C1 segment of cervical spinal cord (tissue), 14 donors: ENCODE measurements at places on chromosomes 1 and 21.

DNA sequence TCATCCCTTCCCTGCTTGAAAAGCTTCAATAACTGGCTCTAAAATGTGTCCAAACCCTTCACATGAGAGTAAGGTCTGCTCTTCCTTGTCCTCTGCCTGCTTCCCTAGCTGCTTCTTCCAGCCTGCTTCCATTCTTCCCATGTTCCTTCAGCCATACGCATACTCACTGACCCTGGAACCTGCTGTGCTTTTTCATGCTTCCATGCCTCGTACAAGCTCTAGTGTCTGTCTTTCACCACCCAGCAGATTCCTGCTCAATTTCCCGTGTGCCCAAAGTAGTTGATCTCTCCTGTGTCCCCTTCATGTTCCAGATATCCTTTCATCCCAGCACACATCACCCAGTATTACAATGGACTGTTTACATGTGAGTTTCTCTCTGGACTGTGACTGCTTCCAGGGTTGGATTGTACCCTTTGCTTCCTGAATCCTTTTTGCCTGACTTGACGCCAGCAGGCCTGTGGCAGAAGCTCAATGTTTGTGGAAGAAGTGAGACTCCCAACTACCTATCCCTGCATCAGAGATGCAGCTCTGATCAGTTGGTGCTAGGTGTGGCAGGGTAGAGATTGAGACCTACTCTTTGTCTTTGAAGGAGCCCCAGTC, 35.9 kb upstream of the RNF19B start:
- DNase-seq, result no peak

DNA sequence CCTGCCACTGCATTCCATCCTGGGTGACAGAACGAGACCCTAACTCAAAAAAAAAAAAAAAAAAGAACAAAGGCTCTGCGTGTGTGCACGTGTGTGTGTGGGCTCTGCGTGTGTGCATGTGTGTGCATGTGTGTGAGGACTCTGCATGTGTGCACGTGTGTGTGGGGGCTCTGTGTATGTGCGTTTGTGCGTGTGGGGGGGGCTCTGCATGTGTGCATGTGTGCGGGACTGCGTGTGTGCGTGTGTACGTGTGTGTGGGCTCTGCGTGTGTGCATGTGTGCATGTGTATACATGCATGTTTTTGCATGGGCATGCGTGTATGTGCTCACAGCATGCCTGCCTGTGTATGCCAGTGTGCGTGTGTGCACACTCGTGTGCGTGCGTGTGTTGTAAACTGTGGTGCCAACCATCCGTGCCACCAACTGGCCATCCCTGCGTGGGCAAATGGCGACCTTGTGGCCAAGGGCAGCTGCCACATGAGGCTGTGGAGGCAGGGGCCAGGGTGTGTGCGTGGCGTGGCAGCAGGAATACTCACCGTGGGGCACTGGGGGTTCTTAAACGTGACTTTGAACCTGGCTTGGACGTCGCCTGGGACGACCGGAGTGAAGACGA, 26.8 kb upstream of the TMEM52 start:
- DNase-seq, result no peak

DNA sequence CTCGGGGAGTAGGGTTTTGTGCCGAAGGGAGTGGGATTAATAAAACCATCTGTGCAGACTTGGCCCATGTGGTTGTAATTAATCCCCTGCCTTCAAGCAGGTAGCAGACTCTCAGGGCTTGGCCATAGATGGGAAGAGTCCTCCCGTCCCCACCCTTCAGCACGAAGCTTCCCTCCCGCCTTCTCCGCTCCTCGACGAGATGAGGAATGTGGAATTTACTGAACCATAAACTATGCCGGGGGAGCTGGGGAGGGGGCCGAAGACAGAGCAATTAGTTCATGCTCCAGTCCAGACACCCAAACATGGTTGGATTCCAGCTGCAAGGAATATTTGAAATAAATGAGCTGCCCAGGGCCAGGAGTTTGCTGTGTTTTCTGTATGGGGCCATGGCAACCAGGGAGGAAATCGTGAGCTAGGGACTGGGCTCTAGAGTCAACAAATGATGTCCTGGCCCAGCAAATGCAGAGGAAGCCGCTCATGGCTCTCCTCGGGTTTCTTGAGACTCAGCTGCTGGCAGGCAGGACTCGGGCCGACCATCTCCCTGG, 78.8 kb downstream of the SPSB1 start:
- no peak for DNase-seq

DNA sequence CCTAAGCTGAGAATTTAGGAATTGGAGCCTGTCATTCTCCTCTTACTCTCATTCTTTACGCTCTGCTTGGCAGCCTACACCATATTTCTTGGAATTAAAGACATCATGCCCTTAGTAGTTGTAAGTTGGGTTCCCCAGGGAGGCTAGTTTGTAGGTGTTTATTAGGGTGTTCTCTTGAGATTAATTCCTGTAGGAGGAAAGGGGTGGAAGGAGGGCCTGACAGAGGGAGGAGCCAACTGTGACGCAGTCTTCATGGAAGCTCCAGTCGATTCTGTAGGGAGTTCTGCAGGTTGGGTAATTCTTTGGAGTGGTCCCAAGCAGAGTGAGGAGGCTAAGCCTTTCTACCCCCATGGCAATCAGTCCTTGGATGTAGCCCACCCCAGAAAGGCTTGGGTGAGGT, 111.4 kb downstream of the HHAT start:
- DNase-seq, result no peak

DNA sequence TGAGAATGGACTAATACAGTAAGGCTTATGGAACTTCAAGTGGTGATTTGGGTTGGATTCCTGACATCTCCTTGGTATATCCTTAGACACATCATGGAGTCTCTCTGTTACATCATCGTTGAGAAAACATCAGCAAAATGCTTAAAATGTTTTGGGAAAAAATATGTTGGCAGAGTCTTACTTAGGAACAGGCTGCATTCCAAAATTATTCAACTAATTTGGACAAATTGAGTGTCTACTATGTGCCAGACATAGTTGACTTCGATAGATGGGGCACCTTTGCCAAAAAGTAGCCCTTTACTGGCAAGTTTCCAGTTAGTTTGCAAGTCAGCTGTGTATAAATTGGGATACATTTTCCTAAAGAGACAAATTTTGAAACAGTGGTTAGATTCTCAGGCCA, 253.4 kb upstream of the ST6GALNAC5 start:
- DNase-seq, result no peak

DNA sequence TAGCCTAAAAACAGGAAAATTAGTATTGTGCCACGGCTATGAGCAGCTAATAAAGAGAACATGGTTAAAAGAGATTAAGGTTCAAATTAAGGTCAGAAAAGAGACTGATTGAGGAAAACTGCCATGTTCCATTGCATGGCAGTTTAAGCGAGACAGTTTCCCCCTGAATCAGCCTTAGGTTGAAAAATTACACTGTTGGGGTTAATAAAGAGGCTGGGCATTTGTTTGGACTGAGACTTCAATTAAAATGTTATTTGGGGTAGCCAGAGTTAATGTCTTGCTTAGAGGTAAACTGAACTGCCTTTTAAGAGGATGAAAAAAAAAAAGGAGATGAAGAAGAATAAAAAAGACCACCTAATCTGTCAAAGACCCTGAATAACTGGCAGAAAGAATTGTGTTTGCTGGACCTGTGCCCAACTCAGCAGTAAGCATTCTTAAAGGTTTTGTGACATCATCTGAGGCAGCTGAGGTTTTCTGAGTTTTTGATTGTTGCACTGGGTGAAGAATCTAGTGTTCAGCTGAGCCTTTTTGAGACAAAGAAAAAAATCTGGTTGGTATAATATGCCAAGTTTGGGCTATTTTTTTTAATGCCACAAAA, 17.7 kb upstream of the PROX1 start:
- no peak for DNase-seq

DNA sequence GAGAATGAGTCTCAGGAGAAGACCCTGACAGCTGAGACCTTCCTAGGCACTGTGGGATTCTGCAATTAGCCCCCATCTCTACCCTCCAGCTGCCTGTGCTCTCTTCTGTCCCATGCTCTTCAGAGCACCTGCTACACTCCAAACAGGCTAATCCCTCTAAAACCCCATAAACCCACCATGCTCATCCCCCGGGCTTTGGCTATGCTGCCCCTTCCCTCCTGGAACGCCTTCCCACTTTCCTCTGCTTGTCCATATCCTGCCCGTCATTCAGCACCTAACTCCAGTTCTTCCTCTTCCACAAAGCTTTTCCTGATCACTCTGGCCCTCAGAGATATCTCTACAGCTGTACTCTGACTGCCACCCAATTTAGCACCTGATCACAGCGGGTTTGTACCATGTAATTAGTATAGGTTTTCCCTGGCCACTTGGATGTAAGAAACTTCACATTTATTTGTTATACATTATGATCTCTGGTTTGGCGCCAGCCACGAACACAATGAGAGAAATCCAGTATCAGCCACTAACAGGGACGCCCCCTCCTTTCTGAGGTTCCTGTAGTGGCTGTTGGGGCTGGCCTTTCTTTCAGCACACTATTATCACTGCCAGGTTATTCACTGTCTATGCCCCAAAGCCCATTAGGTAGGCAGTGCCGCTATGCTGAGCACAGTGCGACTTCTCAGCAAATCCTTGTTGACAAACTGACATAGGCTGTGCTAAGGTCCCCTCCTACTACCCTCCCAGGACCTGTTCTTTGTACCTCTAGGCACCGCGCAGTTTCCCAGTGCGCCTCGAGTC, 45.1 kb downstream of the CDC7 start:
- DNase-seq, result no peak

- no peak for DNase-seq
These were observed 6.8 kb downstream of the RGS5 start for GRCh38 chr1:163195728-163196448.

DNA sequence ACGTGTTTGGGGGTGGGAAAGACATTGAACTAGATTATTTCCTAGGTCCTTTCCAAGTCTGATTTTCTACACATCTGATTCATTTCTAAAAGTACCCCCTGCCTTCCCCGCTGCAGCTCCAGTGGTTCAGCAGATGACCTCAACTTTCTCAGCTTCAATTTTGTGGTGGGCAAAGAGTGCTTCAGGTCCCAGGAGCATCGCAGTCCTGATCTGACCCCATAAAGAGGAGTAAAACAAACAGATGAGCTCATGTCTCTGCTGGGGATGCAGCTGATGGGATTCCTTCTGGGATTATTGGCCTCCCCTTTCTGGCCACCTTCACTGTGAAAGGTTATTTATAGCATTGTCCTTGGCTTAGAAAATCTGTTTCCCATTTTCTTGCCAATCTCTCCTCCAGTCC, 337.0 kb upstream of the PLXNA2 start:
- DNase-seq, result no peak

GRCh38 chr1:92797297-92797696, 12.4 kb upstream of the EVI5 start:
- DNase-seq, result no peak

GRCh38 chr1:153513023-153513422, 22.8 kb downstream of the S100A6 start:
- no peak for DNase-seq

DNA sequence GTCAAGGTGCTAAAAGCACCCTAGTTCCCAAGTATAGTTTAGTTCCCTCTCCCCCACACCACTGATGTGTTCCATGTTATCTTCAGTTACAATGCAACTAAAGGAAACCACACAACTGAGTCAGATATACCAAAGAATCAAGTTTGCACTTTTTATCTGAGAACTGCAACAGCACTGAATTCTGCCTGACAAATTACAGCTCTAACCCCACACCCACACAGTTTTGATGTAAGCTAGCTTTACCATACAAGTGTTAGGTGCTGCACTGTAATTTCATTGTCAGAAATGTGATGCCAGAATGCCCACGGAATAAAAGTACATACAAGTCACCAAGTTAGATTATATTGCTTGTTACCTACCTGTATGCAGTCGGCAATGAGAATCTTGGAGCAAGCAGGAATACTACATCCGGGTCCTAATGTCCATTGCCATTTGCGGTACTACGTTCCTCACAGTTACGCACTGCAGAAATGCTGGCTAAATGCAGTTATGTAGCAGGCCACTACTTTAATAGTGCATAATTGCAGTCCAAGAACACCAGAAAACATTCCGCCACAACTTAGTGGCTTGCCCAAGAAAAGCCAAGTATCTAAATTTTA, 12.1 kb downstream of the SFPQ start:
- no peak for DNase-seq

DNA sequence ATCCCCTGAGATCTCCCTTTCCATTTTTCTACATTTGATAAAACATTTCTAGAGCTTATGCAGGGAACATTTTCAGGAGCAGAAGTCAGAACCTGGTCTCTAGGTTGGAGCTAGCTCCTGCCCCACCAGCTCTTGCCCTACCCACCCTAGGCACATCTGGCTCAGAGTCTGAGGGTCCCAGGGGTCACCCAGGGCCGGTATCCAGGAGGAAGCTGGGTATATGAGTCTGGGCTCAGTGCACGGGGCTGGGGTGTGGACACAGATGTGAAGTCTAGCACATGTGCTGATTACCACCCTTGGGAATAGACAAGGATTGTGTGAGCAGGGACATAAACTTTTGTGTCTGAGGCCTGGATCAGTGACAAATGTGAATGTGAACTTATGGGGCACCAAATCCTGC, 95.4 kb downstream of the MATN1 start:
- DNase-seq, result no peak

- no peak for DNase-seq
These were observed 35.6 kb upstream of the POU2F1 start for GRCh38 chr1:167185062-167185461.

DNA sequence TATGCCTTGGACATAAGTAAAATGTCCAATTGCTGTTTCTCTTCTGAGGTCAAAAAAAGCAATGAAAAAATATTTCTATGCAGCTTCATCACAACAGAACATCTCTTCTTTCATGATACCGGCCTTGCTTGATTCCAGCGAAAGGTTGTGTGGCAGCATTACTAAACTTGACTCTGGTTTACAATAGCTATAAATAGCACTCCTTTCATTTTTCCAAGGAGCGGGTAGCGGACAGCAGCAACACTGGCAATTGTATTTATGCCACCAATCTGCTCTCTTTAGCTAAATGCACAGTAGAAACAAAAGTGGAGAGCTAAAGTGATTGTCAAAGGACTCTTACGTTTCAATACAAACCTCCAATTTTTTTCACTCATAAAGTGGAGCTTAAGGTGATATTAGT, 7.5 kb upstream of the DAB1 start:
- DNase-seq, result no peak

DNA sequence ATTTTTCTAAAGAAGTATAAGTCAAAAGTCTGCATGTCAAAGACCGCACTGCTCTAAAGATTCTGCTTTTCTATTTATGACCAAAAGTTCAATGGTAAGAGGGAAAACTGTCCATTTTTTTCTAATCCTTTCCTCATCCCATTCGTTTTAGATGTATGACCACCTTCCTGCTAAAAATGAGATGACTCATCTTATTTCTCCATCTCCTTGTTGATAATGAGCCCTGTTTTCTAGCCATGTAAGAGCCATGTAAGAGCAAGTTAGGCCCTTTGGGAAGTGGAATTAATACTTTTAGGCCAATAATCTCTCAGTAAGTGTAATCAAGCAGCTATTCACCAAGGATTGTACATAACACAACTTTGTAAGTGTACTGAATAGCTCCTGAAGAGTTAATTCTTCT, 475.6 kb upstream of the B3GALT2 start:
- DNase-seq, result no peak

GRCh38 chr1:201229095-201229494, 38.5 kb downstream of the IGFN1 start:
- DNase-seq, result no peak
